ENCODE measurements at places on chromosomes 1 and 21.

GRCh38 chr1:56494306-56494705, 85.1 kb downstream of the PLPP3 start:
- no peak for DNase-seq

- no peak for DNase-seq
Observed at GRCh38 chr1:37723072-37723389, 30.7 kb downstream of the CDCA8 start.

- DNase-seq, result no peak
Observed at GRCh38 chr1:206962272-206962671, 8.0 kb downstream of the FCAMR start.

GRCh38 chr1:247115545-247115944, 11.4 kb upstream of the ZNF669 start:
- no peak for DNase-seq

- no peak for DNase-seq
Observed at GRCh38 chr1:8752411-8752810, 65.0 kb downstream of the RERE start.

DNA sequence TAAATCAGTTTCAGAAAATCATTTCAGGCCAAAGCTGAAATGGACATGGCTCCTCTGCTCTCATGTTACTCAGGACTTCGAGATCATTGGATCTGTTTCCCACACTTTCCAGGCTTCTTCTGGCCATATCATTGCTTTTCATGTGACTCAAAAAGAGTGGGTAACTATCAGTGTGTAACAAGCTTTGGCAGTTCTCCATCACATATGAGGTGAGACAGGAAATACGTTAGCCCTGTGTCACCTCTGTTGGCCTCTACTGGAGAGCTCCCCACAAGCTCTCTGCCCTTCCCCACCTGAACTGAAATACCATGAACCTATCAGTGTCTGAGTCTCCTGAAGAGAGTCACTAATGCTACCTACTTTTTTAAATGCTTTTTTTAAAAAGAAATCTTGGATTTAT, 128.2 kb downstream of the LBR start:
- DNase-seq, result no peak

DNA sequence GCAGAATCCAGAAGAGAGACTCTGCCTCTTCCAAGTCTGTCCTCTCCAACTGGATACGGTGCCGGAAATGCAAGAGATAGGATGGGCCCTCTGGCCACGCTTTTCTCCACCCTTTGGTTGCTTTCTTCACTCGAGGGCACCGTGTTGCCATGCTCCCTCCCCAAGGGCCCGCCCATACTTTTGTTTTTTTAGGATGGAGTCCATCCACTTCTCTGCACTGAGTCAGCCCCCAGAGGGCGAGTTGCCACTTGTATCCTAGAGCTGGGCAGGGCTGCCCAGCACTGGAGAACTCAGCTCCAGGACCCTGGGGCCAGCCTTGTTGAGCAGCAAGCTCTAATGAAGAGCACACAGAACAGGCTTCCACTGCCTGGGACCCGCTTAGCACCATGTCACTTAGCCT, 25.5 kb downstream of the IFNGR2 start:
- DNase-seq, result no peak

DNA sequence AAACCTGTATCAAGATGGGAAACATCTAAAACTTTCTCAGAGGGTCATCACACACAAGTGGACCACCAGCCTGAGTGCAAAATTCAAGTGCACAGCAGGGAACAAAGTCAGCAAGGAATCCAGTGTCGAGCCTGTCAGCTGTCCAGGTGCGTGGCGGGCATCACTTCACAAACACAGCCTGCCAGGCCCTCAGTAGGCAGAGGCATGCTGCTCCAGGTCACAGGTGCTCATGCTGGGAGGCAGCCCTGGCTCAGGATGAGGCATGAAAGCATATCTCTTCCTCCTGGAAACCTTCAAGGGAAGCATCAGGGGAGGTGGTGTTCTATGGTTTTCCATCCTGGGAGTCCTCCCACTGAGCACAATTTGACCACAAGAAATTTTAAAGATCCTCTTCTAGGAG, 6.3 kb downstream of the CD2 start:
- DNase-seq, result no peak

- DNase-seq, result peak; percentile 99
Observed at GRCh38 chr1:18956193-18957135, at the start of gene IFFO2. Gene IFFO2, minus strand, starts transcription at chr1:18956676. Its CDS starts 344 bp downstream, at chr1:18956332.

DNA sequence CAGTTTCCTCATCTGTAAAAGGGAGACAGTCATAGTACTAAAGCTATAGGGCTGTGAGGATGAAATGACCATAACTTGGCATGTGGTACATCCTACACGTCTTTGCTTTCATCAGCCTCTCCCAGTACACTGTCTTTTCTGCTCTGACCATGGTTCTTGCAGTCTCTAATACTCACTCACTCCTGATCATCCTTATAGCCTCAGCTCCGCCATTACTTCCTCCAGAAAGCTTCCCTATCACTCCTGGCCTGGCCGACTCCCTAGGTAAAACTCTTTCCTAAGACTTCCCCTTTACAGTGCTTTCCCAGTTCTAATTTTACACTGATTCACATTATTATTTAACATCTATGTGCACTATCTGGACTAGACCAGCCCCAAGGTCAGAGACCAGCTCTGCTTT, 5.0 kb upstream of the MRPL24 start:
- DNase-seq, result no peak

- no peak for DNase-seq
Observed at GRCh38 chr1:153470707-153471106, 10.3 kb upstream of the S100A7 start.

DNA sequence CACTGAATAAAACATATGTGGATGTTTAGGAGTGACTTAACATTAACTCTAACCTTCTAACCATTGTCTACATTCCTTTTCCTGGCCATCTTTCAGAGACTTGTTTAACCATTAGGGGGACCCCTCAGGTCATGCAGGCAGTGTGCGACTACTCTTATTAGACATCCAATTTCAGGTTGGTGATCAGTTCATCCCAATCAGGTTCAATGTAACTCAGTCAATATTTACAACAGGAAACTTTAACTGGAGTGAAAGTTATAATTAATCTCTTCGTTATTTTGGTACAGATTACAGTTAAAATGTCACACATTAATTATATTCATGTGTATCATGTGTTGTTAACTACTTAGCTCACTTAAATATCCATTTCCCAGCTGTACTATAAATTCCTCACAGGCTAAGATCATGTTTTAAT, 68.8 kb upstream of the RGS1 start:
- no peak for DNase-seq

- DNase-seq, result no peak
Observed at GRCh38 chr1:206839857-206840256, 25.6 kb upstream of the IL20 start.

DNA sequence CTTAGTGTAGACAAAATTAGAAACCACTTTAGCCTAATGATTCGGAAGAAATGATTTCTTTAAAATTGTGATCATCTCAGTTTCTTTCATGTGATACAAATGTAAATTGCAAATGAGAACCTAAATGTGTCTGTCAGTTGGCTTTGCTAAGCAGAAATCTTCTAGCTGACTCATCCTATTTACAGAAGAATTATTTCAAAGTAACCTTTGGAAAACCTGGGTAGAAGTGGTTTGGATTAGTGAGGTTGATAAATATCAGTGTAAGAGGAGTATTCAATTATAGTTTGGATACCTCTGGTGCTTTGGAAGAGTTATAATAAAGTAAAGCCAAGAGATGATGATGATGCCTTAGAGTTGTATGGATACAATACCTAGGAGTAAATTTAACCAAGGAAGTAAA, 37.4 kb downstream of the CC2D1B start:
- no peak for DNase-seq

GRCh38 chr21:38416791-38417190, 81.5 kb downstream of the ERG start:
- DNase-seq, result no peak

GRCh38 chr21:42849759-42850412, 29.5 kb downstream of the WDR4 start:
- DNase-seq, result no peak

DNA sequence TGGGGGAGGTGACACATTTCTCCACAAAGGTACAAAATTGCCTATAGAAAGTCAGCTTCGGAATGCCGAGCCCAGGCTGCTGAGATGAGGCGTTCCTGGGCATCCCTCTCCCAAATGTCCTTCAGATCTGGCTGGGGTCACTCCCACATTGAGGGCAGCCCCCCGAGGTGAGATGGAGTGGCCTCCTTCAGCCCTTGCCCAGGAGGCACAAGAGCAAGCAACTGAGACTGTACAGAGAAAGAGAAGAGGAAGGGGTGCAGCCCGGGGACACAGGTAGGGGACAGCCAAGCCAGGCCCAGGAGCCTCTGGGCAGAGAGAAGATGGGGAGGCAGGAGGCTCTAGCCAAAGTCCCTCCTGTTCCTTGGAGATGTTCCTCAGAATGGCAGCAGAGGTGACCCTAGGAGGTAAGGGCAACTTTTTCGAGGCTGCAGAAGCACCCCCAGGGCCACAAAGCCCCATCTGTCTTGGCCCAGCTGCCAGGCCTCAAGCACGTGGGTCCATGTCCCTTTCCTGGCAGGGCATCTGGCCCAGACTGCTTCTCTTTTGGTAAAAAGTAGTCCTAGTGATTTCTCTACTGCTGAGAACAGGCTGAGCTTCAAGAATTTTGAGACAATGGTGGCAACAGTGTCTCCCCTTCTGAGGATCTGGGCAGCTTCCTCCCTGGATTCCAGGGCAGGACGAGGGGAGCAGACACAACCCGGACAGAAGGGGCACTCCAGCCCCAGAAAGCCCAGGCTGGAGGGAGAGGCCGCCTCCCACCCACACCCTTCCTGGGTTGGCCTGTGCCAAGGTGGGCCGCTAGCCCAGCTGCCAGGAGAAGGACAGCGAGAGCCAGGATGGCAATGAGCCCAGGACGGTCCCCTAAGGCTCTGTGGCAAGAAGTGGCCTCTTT, 68.0 kb downstream of the LRRN2 start:
- DNase-seq, result peak; percentile 75

DNA sequence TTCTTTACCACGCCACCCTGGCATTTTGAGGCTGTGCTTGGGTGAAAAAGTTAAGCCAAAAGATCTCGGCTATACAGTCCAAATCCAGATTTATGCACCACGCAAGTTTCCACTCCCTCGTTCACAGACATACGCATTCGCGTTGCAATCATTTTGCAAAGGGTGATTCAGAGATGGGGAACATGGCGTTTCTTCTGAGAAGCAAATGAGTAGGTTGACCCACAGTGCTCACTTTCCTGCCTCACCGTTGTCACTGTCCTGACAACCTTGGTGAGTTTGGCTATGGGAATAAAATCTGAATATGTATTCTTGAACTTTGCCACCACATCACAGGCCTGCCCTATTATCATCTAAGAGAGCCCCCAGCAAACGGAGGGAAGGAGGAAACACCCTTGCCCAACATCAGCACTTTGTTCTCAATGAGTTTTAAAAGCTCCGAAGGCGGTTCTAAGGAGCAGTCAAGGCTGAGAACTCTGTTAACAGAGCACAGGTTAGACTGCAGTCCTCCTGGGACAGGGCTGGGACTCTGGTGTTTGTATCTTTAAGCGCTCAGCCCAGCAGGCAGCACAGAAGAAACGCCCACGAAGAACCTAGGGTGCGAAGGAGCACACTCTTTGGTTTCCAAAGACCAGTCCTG, 86.4 kb downstream of the RUNX1 start:
- no peak for DNase-seq

- DNase-seq, result no peak
Observed at GRCh38 chr1:94603663-94604062, 62.1 kb upstream of the F3 start.

GRCh38 chr1:63046539-63046938, 262.6 kb downstream of the ATG4C start:
- DNase-seq, result no peak

DNA sequence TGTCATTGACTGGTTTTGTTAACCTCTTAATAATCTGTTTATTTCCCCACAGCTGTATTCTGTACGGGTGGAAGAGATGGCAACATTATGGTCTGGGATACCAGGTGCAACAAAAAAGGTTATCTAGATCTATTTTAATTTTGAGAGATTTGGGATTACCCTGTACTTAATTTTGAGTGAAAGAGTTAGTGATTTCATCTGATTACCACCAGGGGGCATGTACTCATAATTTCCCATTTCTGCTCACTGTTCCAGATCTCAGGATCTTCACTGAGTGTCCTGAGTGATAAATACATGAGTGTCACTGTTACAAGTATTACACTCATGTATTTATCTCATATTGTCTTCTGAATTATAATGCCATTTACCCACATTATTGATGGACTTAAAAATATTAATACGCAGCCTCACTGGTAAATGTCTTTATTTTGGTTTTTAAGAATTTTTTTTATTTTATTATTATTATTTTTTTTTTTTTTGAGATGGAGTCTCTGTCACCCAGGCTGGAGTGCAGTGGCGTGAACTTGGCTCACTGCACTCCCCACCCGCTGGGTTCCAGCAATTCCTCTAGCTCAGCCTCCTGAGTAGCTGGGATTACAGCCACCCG, 27.4 kb downstream of the DTL start:
- DNase-seq, result no peak

GRCh38 chr1:25890239-25891034, 14.9 kb upstream of the PAQR7 start:
- no peak for DNase-seq

DNA sequence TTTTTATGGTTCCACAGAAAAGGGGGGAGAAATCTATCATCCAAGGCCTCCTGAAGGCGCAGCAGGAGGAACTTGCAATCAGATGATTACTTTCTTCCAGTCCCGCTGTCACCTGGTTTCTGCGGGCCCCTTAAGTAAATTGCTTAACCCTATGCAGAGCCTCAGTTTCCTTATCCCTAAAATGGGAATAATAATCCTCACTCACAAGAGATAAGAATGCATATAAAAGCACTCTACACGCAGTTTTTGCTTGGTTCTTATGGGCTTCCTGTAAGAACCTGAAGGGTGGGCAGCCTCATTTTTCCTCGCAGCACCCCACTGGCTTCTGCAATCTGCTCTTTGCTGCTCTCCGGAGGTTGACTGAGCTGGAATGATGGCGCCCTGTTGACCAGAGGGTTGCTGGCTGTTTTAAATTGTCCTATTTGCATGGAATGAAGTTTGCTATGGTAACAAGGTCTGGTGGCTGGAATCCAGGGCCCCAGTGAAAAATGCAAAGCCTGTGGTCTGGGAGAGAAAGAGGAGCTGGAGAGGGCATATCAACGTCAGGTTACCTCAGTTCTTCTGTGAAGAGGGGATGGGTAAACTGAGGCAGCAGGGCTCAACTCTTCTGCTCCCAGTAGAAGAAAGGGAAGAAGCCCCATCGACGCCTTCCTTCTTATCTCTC, 1.0 kb upstream of the KAZN start:
- DNase-seq, result no peak

- DNase-seq, result no peak
Observed at GRCh38 chr21:34933609-34934335, 115.3 kb downstream of the RUNX1 start.

- DNase-seq, result no peak
Observed at GRCh38 chr1:46445773-46446256, 43.8 kb upstream of the DMBX1 start.

DNA sequence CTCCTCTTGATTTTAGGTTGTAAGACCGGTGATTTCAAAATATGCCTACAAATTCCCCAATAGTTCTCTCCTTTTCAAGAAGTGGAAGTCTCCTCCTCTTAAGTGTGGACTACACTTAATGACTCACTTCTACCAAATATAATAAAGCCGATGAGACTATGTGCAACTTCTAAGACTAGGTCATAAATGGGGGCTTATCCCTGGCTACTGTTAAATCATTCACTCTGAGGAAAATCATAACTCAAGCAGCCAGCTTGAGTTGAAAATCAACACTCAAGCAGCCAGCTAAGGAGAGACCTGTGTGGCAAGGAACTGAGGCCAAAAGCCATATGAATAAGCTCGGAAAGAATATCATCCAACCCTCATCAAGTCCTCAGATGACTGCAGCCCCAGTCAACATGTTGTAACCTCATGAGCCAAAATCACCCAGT, 49.6 kb upstream of the PSMG1 start:
- DNase-seq, result no peak

- no peak for DNase-seq
Observed at GRCh38 chr1:233569636-233570035, 44.3 kb upstream of the KCNK1 start.

- DNase-seq, result no peak
Observed at GRCh38 chr1:14529475-14529874, 69.0 kb upstream of the KAZN start.
